ENCODE measurements at places on chromosomes 12 and 14.

DNA sequence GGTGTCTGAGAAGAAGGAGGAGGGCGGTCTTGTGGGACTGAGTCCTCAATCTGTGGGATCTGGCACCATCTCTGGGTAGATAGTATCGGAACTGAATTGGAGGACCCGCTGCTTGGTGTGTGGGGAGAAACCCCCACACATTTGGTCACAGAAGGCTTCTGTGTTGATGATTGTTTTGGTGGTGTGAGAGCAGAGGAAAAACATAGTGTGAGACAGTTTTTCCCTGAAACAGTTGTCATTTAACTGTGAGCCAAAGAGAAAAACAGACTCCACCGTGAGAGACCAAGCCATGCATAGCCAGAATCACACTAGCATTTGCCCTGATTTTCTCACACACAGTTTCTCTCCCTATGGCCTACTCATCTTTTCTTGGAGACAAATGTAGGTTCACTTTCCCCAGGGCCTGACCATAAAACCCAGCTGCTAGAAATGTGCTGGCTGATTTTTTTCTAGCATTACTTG, 91.4 kb upstream of the FLRT2 start:
- DNase-seq, result no peak

DNA sequence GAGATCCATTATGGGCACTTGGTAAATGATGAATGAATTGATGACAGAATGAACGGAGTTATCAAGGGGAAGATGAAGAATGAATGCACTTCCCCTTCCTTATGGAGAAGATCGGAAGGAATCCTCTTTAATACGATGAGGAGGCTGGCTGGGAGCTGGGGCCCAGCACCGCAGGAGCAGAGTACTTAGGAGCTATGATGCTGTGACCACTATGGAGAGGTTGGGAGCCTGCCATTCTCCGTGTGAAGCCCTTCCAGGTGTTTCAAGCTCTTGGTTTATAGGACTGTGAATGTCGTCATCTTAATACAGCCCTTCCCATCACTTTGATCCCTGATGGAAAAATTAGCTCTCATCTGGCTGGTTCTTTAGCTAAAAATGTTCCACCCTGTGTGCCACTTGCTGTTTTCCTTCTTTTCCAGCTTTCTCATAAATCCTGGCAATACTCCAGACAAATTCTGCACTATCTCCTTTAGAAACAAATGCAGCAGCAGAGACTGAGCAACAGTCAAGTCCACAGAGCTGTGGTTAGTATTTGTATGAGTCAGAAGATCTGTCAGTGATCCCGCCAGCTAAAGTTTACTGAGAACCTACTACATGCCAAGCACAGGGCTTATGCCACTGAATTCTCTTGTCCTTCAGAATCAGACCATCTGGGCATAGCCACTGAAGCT, 263.1 kb upstream of the CRY1 start:
- no peak for DNase-seq

DNA sequence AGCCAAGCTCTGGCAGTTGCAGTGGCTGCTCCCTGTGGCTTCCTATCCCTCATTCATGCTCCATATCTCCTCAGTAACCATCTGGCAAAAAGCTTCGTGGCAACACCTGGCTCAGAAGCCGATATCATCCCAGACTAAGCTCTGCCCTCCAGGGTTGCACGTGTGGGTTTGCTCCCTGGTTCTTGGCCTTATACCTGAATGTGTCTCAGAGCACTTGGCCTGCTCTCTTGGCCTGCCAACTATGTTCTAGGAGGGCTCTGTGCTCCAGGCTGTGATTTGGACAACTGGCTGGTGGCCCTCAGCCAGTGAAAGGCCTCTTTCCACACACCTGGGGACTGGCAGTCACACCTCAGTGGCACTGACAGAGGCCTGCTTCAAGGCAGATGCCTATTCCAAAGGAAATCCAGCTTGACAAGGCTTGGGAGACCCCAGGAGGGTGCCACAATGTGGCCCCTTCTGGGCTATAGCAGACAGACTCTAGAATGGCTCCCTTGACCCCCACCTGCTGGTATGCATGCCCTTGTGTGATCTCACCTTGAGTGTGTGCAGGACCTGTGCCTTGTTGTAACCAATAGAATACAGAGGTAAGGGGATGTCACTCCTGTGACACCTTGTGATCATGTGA, 10.5 kb downstream of the PLD4 start:
- DNase-seq, result no peak

DNA sequence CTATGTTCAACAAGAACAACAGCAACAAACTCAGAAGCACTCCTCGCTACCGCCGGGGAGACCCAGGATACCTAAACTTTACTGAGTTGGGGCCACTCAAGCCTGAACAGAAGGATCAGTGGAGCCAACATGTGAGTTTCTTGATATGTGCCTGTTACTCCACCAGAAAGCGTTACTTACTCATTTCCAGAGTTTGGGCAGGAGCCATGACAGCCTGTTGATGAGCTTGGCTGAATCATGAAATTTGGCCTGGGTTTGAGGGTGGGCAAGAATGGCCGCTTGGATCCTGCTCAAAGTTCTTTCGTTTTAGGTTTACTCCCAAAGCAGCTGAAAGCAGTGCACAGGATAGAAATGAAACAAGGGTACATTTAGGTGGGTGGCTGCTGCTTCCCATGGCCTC, 12.0 kb upstream of the GALNT6 start:
- DNase-seq, result no peak

DNA sequence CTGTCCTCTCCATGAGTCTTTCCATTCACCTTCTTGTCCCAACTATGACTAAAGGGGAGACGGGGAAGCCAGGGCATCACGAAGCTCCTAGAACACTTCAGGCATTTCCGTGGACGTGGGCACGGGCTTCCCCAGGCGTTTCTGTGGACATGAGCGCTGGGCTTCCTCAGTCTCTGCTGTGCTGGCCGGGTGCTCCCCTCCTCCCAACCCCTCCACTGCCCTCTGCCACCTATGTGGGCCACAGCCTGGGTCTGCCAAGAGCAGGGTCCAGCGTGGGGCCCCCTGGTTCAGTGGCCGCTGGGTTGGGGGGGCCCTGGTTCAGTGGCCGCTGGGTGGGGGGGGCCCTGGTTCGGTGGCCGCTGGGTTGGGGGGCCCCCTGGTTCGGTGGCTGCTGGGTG, 14.8 kb downstream of the HIP1R start:
- no peak for DNase-seq

DNA sequence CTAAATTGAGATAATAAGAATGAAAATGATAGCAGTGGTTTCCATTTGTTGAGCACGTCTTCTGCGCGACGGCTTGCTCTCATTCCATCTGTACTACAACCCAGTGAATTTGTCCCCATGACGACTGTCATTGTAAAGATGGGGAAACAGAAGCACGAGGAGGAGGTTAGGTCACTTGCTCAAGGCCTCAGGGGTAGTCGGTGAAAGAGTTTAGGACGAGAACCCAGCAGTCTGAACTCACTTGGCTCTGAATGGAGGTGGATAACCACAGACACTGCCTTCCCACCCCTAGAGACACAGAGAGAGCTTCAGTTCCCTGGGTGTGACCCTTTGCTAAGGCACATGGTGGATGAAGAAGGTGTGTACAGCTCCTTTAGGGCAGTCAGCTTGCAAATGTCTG, 30.9 kb upstream of the PLEKHG3 start:
- DNase-seq, result no peak

DNA sequence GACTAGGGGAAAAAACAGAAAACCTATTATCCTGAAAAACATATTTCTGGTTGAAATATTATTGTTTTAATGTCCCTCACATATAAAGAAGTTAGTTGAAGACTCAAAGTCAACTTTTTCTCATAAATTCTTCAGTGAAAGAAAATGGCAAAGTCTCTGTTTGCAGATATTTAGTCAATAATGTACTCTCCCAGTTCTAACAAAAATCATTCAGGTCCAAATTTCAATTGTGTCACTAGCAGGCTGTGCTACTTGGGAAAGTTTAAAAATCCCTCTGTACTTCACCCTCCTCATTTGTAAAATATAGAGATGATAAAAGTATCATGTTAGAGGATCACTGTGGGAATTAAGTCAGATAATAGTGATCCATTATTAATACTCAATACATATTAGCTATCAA, 496.5 kb downstream of the FSCB start:
- DNase-seq, result no peak

GRCh38 chr14:29242755-29243754, 476.5 kb downstream of the FOXG1 start:
- no peak for DNase-seq

DNA sequence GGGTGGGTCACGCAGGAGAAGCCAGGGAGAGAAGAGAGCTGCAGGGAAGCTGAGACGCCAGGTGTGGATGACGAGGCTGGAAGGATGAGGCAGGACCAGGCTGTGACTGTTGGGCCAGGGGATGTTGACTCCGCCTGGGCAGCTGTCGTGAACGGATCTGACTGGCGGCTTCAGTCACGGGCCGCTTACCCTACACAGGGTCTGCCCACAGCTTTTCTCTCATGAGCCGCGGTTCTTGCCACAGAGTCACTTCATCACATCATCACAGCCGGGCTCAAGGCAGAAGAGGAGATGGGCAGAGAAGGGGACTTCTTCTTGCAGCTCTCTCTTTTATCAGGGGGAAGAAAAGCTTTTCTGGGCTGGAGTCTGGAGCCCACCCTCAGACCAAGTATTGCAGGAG, 7.7 kb downstream of the CLBA1 start:
- no peak for DNase-seq

GRCh38 chr12:68900241-68900640, 32.7 kb downstream of the CPM start:
- no peak for DNase-seq

- no peak for DNase-seq
Observed at GRCh38 chr12:51373187-51373586, 18.0 kb downstream of the GALNT6 start.

GRCh38 chr12:56253091-56253490, 5.1 kb downstream of the ANKRD52 start:
- no peak for DNase-seq

- peak; percentile 71 for DNase-seq
Observed at GRCh38 chr14:103546652-103547454, 15.6 kb downstream of the BAG5 start.

- no peak for DNase-seq
Observed at GRCh38 chr12:124758266-124759220, 105.1 kb downstream of the SCARB1 start.

DNA sequence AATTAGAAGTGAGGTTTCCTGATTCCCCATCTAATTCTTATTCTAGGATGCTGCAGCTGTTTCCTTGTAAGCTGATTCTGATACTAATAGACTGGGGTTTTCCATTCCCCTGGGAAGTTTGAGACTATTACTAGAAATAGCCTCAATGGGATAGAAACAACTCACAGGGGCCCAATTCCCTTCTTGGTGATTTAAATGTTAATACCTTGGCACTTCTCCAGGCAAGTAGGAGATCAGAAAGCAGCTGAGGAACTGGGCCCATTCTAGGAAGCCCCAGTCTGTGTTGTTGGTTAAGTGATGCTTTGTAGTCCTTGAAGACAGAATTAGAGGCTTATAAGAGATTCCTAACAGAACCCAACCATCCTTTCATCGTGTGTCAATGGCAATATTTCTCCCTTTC, 407.0 kb upstream of the SEL1L start:
- no peak for DNase-seq

GRCh38 chr14:99562856-99563748, 40.9 kb downstream of the CCDC85C start:
- DNase-seq, result no peak

DNA sequence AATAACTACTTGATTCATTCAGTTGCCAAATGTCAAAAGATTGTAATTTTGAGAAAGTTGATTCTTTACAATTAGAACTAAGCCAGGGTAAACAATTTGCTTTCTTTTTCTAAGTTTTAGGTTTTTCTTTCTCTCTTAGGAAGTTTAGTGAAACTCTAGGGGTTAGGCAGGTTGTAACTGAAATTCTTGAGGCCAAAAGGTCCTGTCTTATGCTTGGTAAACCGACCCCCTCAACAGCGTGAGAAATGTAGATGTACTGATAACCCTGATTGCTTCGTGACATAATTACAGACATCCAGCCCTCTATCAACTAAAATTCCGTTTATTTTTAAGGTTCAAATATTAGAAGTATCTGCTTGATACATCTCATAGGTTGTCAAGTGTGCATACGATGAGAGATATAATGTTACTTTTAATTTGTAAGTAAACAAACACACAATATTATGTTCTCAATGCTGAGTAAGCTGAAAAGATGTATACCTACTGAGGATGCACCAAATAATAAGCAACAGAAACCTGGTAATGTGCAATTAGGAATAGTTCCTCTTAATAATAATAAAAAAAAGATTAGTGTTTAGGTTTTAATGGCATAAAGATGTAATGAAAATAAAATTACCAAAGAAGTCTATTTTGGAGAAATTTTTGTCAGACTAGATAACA, 7.2 kb downstream of the FUT8 start:
- DNase-seq, result no peak

GRCh38 chr12:2297658-2298057, 244.9 kb downstream of the CACNA1C start:
- no peak for DNase-seq

DNA sequence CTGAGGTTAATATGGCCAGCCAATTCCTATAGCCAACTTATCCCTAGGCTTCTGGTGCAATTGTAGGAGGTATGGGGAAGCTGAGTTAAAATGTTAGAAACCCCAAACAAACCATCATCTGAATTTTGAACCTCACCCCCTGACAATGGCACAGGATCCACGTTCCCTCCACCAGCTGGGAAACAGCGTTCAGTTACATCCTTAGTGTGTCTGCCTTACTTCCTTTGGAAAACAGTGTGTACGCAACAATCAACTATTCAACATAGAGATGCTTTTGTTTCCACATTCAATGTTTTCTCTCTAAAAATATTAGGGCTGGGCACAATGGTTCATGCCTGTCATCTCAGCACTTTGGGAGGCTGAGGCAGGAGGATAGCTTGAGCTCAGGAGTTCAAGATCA, 203.4 kb downstream of the TTC7B start:
- no peak for DNase-seq

GRCh38 chr14:92413379-92413778, 90.4 kb downstream of the SLC24A4 start:
- DNase-seq, result no peak

- no peak for DNase-seq
Observed at GRCh38 chr14:102154821-102155549, 15.3 kb downstream of the WDR20 start.

DNA sequence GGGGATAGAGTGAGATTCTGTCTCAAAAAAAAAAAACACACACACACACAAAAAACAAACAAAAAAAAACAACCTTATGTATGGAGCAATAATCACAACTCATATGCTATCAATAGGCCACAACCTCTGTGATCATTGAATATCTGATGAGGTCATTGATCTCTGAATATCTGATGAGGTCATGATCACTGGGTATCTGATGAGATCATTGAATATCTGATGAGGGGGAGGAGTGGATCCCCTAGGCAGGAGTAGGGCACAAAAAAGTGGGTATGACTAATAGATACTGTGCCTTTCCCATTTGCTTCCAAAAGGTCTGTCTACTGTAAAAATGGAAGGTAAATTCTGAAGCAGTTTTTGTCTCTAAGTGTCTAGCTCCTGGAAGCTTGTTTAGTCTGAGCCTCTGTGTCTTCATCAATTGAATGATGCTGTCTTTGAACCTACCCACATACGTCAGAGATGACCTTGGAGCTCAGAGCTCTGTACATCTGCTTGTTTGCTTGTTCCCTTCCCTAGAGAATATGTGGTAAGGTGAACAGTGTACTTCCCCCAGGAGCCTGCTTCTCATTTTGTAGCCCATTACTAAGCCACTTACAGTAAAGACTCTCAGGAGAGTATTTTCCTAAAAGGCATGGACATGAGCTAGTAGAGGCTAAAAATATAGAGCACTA, 13.6 kb downstream of the PAH start:
- no peak for DNase-seq
